Dermis blood vessel endothelial cell (primary cell): ENCODE measurements at places on chromosomes 1 and 21. TPM values are rescaled to one million over a fixed set of nuclear protein-coding genes. Genes with fewer than 3 reads are reported as not detected.

RSPO1 gene
- total RNA-seq, result not detected in 2 replicates

CLCNKA gene
- total RNA-seq, result not detected in 2 replicates

UMODL1 gene
- not detected in 2 replicates for total RNA-seq

LAD1 gene
- total RNA-seq, result 0.09 and 0.68 TPM in 2 replicates

YRDC gene
- total RNA-seq, result 21.0 and 26.0 TPM in 2 replicates

DYNLT5 gene
- 1.1 and 3.9 TPM in 2 replicates for total RNA-seq
